Liver (tissue), 10 donors: ENCODE measurements at places on chromosomes 12 and 14. TPM values are rescaled to one million over a fixed set of nuclear protein-coding genes. Genes with fewer than 3 reads are reported as not detected.

Gene ASB8
- 17.7 TPM for total RNA-seq

Gene SLC5A8
- not detected for total RNA-seq

Gene OASL
- total RNA-seq: 2.5 TPM

Gene INHBE
- 181 TPM for total RNA-seq

Gene BICDL1
- total RNA-seq: 2.1 TPM

DNA sequence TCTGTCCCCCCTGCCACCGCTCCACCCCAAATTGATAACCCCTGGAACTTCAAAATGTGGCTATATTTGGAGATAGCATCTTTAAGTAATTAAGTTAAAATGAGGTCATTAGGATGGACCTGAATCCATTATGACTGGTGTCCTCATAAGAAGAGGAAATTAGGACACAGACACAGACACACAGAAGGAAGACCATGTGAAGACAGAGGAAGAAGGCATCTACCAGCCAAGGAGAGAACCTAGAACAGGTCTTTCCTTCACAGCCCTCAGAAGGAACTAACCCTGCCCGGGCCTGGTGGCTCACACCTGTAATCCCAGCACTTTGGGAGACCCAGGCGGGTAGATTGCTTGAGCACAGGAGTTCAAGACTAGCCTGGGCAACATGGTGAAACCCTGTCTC, 3.6 kb upstream of the HRK start:
- H3K36me3 ChIP-seq: no peaks in the 10 kb centered on the region
- peaks cover 22% of the 10 kb centered on the region for H3K4me1 ChIP-seq
- H3K4me3 ChIP-seq: no peak overlapping the region
- DNase-seq: no peak
- H3K27me3 ChIP-seq: peaks cover 11% of the 10 kb centered on the region

- no peaks in the 10 kb centered on the region for H3K36me3 ChIP-seq
- no peaks in the 10 kb centered on the region for H3K27me3 ChIP-seq
- no peak overlapping the region for H3K4me3 ChIP-seq
- DNase-seq: no peak
Observed at GRCh38 chr14:105030836-105031396, 10.0 kb upstream of the CDCA4 start.

DNA sequence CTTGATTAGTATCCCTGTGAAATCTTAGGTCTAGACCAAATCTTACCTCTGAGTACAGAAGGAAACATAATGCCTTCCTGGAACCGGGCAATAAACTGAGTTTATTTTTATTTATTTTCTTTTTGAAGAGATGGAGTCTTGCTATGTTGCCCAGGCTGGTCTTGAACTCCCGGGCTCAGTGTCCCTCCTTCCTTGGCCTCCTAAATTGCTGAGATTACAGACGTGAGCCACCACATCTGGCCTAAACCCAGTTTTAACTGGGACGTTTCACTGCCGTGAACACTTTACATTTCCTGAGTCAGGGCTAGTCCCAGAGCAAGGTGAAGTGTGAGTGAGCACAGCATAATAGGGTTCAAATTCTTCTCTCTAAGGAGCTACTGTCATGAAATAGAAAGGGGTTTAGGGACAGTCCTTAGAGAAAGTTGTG, 671 bp downstream of the GUCY2C start:
- no peaks in the 10 kb centered on the region for H3K4me1 ChIP-seq
- DNase-seq: no peak
- H3K36me3 ChIP-seq: no peaks in the 10 kb centered on the region
- no peaks in the 10 kb centered on the region for H3K27me3 ChIP-seq
- no peak overlapping the region for H3K27ac ChIP-seq

DNA sequence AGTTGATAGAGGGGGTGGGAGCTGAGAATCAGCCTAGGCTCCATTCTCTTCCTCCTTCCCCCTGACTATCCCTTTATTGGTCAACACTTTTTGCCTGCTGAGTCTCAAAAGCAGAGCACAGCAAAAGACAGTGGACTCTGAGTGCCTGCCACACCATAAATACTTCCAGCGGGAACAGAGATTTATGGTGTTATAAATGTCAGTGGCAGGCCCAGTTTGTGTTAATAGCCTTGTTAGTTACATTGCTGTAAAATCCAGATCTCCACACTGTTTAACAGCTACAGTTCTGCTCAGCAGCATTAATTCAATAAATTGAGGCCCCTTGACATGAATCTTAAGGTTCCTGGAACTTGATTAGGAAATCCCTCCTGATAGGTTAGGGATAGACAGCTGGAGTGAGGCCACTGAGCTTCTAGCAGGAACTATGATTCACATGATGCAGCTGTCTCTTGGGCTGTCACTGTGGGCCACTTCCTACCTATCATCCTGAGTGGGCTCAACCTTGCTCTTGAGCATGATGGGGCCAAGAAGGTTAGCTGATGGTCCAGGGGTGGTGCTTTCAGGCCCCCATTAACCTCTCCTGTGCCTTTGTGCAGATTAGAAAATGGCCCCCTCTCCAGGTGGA, 295.2 kb upstream of the SRRM4 start:
- H3K27ac ChIP-seq: no peak overlapping the region
- H3K4me3 ChIP-seq: no peak overlapping the region
- H3K27me3 ChIP-seq: no peaks in the 10 kb centered on the region
- H3K4me1 ChIP-seq: no peaks in the 10 kb centered on the region
- DNase-seq: no peak

DNA sequence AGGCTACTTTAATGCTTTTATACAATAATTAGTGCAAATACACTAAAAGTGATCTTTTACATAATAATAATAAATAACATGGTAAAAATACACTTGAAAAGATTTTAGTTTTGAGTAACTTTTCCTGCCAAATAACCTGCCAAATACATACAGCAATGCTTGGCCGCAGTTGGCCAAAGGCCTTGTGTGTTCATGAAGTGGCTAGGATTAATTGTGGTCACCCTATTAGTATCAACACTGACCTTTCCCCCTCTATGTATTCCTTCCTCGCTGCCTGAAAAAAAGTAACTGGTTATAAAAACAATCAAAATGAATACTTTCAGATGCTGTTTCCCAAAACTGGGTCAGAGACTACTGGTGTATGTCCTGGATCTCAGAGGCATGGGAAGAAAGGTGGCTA, 34.3 kb downstream of the KICS2 start:
- no peak overlapping the region for H3K4me3 ChIP-seq
- DNase-seq: no peak
- no peaks in the 10 kb centered on the region for H3K4me1 ChIP-seq
- H3K27me3 ChIP-seq: no peaks in the 10 kb centered on the region

DNA sequence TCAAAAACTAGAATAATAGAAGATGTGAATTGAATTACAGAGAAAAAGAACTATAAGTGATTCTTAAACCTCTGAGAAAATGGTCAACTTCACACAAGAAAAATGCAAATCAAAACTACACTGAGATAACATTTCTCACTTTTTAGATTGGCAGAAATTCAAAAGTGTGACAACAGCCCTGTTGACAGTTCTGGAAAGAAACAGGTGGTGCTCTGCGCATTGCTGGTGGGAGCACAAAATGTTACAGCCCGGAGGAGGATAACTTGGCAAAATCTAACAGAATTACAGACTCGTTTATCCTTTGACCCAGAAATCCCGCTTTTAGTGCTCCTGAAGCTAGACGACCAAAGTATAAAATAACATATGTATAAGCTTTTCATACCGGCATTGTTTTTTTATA, 222.5 kb upstream of the CNTN1 start:
- H3K4me3 ChIP-seq: no peak overlapping the region
- no peaks in the 10 kb centered on the region for H3K4me1 ChIP-seq
- no peaks in the 10 kb centered on the region for H3K36me3 ChIP-seq
- DNase-seq: no peak

DNA sequence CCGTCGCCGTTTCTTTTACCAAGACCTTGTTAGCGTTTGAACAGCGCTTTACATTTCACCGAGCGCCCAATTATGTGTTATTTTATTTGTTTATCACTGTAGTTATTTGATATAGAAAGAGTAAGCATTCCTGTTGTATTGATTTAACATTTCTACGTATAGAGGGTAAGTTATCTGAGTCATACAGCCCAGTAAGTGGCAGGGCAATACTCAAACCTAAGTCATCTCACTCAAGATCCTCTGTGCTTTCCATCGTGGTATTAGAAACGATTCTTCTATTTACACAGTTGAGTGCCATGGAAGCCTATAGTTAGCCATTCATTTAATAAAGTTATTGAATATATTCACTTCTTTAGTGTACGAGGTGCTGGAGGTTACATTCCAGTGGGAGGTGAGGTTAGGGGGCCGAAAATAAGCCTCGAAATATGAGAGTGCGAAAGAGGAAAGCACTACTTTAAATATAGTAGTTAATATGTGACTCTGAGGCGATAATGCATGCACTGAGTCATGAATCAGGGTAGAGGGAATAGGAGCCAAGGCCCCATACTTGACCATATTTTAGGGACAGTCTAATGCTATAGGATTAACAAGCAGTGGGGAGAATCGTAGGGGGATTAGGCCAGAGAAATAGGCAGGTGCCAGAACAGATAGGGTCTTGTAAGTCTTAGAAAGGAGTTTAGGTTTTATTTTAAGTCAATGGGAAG, 629 bp downstream of the RAD51AP1 start:
- peaks cover 17% of the 10 kb centered on the region for H3K4me1 ChIP-seq
- H3K27me3 ChIP-seq: no peaks in the 10 kb centered on the region
- H3K27ac ChIP-seq: no peak overlapping the region

DNA sequence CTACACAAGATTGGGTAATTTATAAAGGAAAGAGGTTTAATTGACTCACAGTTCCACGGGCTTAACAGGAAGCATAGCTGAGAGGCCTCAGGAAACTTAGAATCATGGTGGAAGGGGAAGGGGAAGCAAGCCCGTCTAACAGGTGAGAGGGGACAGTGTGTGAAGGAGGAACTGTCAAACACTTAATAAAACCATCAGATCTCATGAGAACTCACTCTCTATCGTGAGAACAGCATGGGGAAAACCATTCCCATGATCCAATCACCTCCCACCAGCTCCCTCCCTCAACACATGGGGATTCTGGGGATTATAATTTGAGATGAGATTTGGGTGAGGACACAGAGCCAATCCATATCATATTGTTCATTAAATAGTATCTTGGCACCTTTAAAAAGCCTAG, 56.1 kb downstream of the EPS8 start:
- no peaks in the 10 kb centered on the region for H3K36me3 ChIP-seq
- no peak for DNase-seq
- H3K4me1 ChIP-seq: peaks cover 14% of the 10 kb centered on the region
- H3K27me3 ChIP-seq: no peaks in the 10 kb centered on the region
- H3K4me3 ChIP-seq: no peak overlapping the region

GRCh38 chr12:19066475-19067001, 63.0 kb upstream of the PLEKHA5 start:
- H3K27me3 ChIP-seq: no peaks in the 10 kb centered on the region
- no peak for DNase-seq

- DNase-seq: no peak
- no peaks in the 10 kb centered on the region for H3K4me1 ChIP-seq
- H3K27me3 ChIP-seq: no peaks in the 10 kb centered on the region
- H3K4me3 ChIP-seq: no peak overlapping the region
- H3K27ac ChIP-seq: no peak overlapping the region
Observed at GRCh38 chr12:66061557-66062289, 68.8 kb downstream of the LLPH start.

- DNase-seq: no peak
- H3K4me1 ChIP-seq: no peaks in the 10 kb centered on the region
- no peaks in the 10 kb centered on the region for H3K36me3 ChIP-seq
- no peaks in the 10 kb centered on the region for H3K27me3 ChIP-seq
Observed at GRCh38 chr14:81305743-81306142, 85.0 kb upstream of the GTF2A1 start.

DNA sequence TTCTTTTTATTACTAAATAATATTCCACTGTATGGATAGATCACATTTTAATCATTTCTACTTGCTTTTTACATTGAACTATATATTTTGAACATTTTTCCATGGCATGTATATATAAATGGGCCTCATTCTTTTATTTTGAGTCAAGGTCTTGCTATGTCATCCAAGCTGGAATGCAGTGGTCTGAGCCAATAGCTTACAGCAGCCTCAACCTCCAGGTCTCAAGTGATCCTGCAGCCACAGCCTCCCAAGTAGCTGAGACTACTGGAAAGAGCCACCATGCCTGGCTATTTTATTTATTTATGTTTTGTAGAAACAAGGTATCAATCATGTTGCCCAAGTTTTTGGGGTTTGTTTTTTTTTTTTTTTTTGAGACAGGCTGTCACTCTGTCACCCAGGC, 7.6 kb downstream of the FCF1 start:
- no peak overlapping the region for H3K4me3 ChIP-seq
- DNase-seq: no peak
- no peaks in the 10 kb centered on the region for H3K27me3 ChIP-seq
- H3K36me3 ChIP-seq: peaks cover 8% of the 10 kb centered on the region

GRCh38 chr12:66959276-66959675, 280.4 kb upstream of the GRIP1 start:
- H3K4me3 ChIP-seq: no peak overlapping the region
- no peak overlapping the region for H3K27ac ChIP-seq
- H3K4me1 ChIP-seq: no peaks in the 10 kb centered on the region
- DNase-seq: no peak
- H3K36me3 ChIP-seq: no peaks in the 10 kb centered on the region
- H3K27me3 ChIP-seq: no peaks in the 10 kb centered on the region

DNA sequence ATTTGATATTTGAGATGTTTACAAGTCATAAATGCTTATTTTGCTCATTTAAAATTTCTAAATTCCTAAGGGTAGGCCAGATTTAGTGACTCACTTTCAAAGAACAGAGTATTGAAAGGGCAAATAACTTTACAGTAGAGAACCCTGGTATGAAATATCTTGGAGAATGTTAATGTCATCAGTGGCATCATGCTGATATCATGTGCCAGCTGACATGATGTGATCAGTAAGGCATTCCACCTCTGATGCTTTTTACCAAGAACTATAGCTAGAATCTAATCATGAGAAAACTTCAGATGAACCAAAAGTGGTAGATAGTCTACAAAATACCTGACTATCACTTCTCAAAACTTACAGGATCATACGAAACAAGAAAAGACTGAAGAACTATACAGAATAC, 2.9 kb upstream of the FLRT2 start:
- peaks cover 5% of the 10 kb centered on the region for H3K4me1 ChIP-seq
- no peaks in the 10 kb centered on the region for H3K36me3 ChIP-seq
- peaks cover 2% of the 10 kb centered on the region for H3K27me3 ChIP-seq
- DNase-seq: no peak
- H3K27ac ChIP-seq: no peak overlapping the region

GRCh38 chr12:75660805-75661404, 149.5 kb upstream of the KRR1 start:
- no peaks in the 10 kb centered on the region for H3K36me3 ChIP-seq
- no peaks in the 10 kb centered on the region for H3K27me3 ChIP-seq
- no peak for DNase-seq
- H3K4me3 ChIP-seq: no peak overlapping the region
- H3K27ac ChIP-seq: no peak overlapping the region
- H3K4me1 ChIP-seq: no peaks in the 10 kb centered on the region

DNA sequence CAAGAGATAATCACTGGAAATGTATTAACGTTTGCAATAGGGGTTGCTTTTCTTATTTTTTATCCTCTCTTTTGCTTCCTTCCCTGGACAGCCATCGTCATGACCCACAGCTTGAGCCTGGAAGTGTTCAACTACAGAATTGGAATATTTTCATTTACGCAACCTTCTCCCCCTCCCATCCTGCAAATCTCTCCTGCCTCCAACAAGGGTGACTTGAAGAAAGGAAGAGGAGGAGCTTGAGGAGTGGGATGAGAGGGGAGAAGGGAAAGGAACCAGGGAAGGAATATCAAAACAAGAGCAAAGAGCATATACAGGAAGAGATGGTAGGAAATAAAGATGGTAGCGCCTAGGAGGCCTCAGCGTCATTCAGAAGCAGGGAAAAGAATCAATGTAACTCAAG, 1.6 kb upstream of the MANSC4 start:
- no peak overlapping the region for H3K27ac ChIP-seq
- peaks cover 9% of the 10 kb centered on the region for H3K4me1 ChIP-seq
- no peak overlapping the region for H3K4me3 ChIP-seq
- DNase-seq: no peak
